ENCODE measurements at places on chromosomes 16 and 17. TPM values are rescaled to one million over a fixed set of nuclear protein-coding genes. Genes with fewer than 3 reads are reported as not detected.

Gene UTS2R
- not detected for polyA plus RNA-seq

Gene CD300H
- polyA plus RNA-seq, result not detected

Gene TMEM235
- polyA plus RNA-seq, result not detected

Gene HEXD
- 6.4 TPM for polyA plus RNA-seq

Gene KRT35
- not detected for polyA plus RNA-seq

Gene KRTAP9-8
- not detected for polyA plus RNA-seq

Gene SHBG
- 0.45 TPM for polyA plus RNA-seq

Data from fibroblast of lung (primary cell).